Stimulated activated CD4-positive, alpha-beta T cell treated with anti-CD3 and anti-CD28 coated beads, Interleukin-15, amount 100 ng/mL, for 1 hour (primary cell): ENCODE measurements at places on chromosomes 5 and 9.

DNA sequence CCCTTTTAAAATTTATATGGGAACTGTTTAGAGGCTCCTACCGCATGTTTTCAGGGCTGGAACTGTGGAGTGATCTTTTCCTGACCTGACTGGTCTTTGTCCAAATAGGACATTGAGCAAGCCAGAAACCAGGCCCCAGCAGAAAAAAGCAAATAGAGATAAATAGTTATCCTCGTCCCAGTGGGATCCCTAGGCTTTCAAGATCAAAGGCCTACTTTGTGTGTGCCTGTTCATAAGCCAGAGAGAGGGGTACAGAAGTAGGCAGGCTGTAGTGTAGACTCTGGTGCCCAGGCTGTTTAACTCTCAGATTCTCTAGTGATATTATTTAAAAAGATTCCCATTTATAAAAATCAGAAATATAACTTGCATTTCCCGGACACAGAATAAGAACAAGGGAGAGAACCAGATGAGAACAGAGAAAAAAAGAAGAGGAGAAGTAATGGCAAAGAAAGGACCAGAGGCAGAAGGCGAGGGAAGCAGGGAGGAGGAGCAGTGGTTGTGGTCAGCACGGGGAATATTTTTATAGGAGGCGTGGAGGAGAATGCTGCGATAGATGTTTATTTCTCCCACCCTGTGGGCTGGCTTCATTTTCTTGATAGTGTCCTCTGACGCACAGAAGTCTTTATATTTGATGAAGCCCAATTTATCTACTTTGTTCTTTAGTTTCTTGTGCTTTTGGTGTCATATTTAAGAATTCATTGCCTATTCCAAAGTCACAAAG is 101.2 kb downstream of the AOPEP start:
- no peak for DNase-seq

GRCh38 chr5:41649659-41650058 is 139.3 kb upstream of the PLCXD3 start:
- DNase-seq = no peak

- DNase-seq = no peak
Measured at GRCh38 chr5:35183556-35183955, 46.7 kb downstream of the PRLR start.

DNA sequence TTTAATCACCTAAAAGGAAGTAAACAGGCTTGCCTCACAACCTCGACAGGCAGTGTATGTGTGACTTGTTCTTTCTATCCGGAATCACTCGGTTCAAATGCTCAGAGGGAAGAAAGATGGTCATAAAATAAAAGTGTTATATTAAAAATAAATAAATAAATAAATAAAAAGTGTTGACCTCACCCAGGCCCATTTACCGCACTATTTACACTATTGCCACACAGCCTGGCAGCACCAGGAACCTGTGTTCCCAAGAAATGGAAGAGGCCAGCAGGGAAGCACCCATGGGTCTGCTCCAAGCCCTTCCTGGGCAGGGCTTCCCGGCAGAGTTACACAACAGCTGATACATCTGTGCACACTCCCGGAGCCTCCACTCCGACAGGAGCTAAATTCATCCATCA is 127.9 kb downstream of the EFNA5 start:
- no peak for DNase-seq

- DNase-seq = no peak
Measured at GRCh38 chr5:175695161-175696126, 37.6 kb downstream of the HRH2 start.

DNA sequence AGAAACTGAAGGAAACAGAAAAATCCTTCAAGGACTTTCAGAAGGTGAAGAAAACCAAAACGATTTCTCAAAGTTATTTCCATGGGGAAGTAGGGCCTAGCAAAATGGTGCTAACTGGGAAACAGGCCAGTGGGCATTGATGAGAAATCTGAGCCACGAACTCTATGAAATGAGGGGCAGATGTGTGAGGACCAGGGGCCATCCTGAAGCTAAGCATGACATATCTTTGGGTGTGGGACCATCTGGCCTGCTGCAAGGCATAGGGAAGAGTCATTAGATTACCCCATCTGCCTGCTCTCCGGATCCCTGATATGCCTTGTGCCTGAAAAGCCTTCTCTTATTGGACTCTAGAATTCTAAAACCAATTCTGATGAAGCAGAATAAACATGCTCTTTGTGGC is 143.8 kb downstream of the PALM2AKAP2 start:
- DNase-seq = no peak

DNA sequence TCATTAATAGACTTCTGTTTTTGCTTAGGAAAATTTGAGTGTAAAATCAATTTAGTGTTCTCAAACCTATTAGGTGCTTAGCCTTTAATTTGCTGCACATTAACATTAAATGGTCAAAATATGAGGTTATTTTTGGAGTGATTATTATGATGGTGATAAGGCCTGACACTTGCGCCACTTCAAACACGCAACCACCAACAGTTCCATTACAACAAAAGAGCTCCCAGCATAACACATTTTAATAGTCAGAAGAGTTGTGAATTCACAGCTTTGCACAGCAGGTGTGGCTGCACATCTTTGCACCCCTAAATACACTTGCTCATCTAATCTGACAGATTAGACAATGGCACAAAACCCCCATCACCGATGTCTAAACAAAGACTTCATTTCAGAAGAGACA is 940.7 kb downstream of the NR2F1-AS1 start:
- no peak for DNase-seq

DNA sequence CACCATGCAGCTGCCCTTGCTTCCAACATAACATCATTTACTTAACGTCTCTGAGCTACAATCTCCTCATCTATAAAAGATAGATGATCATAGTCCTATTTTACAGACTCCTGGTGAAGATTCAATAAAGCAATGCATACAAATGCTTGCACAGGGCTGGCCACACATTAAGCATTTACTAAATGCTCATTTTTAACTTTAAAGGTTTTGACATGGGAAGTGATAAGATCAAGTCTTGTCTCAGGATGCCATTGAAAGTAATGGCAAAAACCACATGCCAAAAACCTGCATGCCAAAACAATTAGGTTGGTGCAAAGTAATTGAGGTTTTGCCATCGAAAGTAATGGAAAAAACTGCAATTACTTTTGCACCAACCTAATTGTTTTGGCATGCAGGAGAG is 181.2 kb upstream of the ADRA1B start:
- DNase-seq = no peak

DNA sequence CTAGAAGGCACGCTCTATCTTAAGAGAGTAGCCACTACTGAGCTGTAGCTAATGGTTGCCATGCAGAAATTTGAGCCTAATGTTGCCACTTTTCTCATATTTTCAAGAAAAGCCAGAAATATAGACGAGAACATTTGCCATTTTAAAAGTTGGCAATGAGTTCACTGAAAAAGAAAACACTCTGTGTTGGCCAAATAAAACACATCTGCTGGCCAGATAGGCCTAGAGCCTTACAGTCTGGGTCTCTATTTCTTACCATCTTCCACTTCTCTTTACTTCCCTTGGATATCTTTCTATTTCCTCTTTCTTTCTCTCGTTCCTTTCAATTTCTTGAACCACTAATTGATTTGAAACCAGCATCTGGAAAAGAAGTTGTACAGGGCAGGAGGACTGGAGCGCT is 36.6 kb upstream of the VCAN start:
- no peak for DNase-seq

DNA sequence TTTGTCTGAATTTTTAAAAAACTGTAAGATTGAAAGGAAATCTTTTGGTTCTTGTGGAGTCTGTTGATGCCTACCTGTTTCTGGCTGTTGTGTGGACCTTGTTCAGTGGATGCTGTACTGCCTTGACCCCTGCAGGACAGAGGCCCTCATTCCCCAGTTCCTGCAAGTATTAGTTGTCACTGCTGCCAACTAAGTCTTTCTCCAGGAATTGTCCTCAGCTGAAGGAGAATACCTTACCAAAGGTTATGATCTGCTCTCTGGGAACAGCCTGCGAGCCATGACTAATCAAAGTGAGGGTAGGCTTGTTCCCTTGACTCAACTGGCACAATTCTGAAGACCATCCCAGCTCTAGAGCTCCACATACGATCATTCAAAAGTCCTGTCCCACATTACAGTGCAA is 145.3 kb upstream of the FST start:
- DNase-seq = no peak

DNA sequence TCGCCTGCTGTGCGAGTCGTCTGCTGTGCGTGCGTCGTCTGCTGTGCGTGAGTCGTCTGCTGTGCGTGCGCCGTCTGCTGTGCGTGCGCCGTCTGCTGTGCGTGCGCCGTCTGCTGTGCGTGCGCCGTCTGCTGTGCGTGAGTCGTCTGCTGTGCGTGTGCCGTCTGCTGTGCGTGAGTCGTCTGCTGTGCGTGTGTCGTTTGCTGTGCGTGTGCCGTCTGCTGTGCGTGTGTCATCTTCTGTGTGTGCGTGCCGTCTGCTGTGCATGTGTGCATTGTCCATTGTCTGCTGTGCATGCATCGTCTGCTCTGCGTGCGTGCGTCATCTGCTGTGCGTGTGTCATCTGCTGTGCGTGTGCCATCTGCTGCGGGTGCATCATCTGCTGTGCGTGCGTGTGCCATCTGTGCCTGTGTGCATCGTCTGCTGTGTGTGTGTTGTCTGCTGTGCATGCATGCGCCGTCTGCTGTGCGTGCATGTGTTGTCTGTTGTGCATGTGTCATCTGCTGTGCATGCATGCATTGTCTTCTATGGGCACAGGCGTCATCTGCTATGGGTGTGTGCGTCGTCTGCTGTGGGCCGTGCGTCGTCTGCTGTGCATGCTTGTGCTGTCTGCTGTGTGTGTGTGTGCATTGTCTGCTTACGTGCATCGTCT is 68.6 kb upstream of the IRX4 start:
- no peak for DNase-seq

DNA sequence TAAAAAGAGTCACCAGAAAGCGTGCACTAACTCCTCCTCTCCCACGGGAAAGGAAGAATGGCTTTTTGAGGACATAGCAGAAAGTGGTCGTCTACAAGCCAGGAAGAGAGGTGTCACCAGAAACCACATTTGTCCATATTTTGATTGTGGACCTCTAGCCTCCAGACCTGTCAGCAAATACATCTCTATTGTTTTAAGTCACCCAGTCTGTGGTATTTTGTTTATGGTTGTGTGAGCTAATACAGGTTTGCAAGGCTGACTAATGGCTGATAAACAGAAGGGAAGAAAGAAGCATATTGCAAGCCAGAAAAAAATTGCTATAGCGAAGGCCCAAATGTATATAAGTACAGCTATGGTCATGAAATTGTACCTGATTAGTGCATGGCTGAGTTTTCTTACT is 21.4 kb downstream of the WDR70 start:
- DNase-seq = no peak

- DNase-seq = no peak
Measured at GRCh38 chr9:77386187-77386586, 208.9 kb downstream of the VPS13A start.

DNA sequence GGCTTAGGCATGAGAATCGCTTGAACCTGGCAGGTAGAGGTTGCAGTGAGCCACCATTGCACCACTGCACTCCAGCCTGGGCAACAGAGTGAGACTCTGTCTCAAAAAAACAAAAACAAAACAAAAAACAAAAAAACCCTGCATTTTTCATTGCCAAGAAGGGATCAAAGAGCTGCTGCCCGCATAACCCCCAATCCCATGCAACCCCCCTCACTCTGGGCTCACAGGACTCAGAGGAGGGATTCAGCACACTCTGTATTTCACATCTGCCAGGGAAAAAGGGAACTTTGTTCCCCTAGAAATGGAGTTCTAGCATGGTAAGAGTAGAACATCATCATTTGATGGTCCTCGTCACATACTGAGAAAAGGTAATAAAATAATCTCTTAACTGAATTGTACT is 153.9 kb upstream of the GNA14 start:
- no peak for DNase-seq

GRCh38 chr5:123598028-123598689 is 86.2 kb downstream of the CSNK1G3 start:
- no peak for DNase-seq

- no peak for DNase-seq
Measured at GRCh38 chr9:77989909-77990308, 41.7 kb downstream of the GNAQ start.

DNA sequence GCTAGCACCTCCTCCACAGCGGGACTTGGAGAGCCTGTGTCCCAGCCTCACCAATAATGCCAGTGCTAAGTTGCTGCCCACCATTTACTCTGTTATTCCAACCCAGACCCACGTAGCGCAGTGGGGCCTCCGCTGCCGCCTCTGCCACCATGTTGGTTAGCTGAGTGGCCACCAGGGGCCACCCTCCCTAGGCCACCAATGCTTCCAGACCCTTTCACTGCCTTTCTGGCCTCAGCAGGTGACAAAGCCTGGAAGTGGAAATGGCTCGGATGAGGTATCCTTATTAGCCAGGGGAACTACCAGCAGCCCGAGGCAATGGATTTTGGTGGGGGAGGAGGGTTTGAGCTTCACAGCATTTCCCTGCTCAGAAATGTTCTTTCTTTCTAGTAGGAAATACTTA is 110.1 kb downstream of the OSTF1 start:
- no peak for DNase-seq

DNA sequence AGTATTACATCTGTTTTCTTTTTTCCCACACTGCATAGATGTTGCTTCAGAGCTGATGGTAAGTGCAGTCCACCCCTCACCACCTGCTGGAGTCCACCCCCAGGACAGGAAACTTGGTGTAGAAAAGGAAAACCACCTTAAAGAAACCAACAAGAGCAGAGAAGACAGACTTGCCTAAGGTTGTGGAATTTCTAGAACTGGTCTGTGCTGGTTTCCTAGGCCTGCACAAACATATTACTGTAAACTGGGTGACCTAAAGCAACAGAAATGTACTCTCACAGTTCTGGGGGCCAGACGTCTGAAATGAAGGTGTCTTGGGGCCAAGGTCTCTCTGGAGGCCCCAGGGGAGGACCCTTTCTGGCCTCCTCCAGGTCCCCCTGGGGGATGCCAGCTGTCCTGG is 293.4 kb upstream of the IRX1 start:
- DNase-seq = no peak

- no peak for DNase-seq
Measured at GRCh38 chr9:70407081-70407503, 7.4 kb downstream of the KLF9 start.

GRCh38 chr9:117325831-117326230 is 89.0 kb downstream of the ASTN2 start:
- DNase-seq = no peak

DNA sequence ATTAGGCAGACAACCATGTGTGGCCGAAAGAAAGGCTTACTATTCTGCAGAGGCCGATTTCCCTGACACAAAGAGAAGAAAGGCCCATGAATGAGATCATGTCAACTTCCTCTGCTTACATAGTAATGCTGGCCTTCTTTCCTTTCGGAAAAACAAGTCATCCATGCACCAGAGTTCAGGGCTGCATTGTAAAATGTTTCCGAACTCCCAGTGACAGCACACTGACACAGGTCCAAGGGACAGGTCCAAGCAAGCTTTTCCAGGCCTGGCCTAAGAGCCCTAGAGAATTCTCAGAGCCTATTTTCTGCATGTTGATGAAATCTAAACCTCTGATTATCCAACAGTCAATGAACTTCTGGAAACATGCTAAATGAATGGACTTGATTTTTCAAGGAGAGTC is 140.9 kb downstream of the ZNF608 start:
- no peak for DNase-seq

DNA sequence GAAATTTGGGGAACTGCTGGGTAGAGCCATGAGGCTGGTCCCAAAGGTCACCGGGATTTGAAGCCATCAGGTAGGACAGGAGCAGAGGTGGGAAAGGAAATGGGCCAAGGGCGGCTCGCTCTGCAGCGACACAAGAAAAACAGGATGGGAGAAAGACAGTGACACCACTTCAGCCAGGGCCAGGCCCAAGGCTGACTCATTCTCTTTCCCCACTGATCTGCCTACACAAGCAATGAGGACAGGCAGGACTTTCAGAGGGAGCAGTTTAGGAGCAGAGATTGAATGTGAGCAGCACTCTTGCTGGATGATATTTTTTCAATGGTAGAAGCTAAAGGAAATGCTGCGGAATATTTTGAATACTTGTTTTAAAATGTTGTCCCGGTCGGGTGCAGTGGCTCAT is 3.5 kb downstream of the RUFY1 start:
- DNase-seq = no peak
